NT2/D1 (cell line): ENCODE measurements at places on chromosomes 12 and 14.

DNA sequence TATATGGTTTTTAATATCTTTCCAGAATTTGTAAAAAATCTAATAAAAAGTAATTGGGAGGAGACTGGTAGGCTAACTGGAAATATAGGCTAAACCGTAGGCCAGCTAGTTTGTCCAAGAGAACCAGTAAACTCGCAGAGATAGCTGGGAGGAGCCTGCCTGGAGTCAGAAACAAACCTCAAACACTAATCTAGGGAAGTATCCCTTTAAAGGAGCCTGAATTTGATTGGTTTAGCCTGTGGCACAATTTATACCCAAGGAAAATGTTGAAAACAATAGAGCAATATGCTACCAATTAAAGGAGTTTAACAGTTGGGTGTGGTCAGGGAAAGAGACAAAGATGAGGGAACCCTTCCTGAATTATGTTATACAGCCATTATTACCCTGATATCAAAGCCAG, 109.6 kb downstream of the EML5 start:
- DNase-seq = no peak

- no peak for DNase-seq
These were observed 144.6 kb downstream of the GCH1 start for GRCh38 chr14:54758041-54758440.

GRCh38 chr12:113159937-113160336, 10.4 kb downstream of the CFAP73 start:
- DNase-seq = no peak

GRCh38 chr14:86626530-86626929, 1096.6 kb downstream of the FLRT2 start:
- DNase-seq = no peak

- no peak for DNase-seq
These were observed 123.7 kb upstream of the DHRS4 start for GRCh38 chr14:23829736-23830471.

DNA sequence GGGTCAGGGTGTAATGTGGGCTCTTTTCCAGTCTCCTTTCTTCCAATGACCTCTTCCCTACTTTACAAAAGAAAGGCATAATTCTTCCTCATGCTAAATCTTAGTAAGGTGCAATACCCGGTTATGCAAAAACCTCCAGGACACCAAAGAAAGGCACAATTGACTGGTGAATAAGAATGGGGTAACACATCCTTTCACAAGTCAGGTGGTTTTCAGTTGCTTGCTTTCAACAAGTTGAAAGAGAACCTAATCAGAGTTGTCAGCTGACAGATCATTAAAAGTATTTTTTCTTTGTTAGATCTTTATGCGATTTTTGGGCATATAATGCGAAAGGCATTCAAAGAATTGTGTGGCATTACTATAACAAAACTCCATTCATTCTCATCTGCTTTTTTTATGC, 1.3 kb upstream of the AEBP2 start:
- DNase-seq = peak; percentile 87

DNA sequence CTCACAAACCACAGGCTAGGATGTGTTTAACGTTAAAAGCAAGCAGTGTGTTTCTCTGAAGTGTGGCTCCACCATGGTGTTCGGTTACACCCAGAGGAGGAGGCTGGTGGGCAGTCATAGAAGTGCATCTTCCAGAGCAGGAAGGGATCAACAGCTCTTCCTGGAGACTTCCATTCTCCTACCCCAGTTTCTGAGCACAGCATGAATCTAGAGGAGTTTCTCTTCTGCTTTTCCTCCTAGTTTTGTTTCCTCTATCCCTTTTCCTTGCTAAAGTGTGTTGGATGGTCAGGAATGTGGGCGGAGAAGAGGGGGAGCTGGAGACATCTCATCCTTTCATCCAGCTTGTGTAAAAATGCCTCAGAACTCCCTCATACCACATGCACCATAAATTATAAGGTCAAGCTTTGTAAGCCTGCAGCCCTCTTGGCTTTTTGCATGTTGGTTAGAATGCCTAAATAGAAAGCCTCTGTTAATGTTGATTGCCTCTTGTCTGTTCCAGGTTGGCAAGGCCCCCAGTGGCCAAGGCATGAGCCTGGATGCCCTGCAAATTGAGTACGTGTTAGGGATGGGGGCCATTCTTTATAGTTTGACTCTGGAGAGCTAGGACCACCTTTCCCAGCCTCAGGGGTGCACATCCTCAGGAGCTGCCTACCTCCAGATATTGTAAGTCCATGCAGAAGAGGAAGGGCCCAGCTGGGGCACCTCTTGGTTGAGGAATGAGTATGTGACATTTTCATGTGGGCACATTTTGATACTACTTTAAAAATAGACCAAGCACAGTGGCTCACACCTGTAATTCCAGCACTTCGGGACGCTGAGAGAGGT, 4.0 kb upstream of the CKAP4 start:
- no peak for DNase-seq

DNA sequence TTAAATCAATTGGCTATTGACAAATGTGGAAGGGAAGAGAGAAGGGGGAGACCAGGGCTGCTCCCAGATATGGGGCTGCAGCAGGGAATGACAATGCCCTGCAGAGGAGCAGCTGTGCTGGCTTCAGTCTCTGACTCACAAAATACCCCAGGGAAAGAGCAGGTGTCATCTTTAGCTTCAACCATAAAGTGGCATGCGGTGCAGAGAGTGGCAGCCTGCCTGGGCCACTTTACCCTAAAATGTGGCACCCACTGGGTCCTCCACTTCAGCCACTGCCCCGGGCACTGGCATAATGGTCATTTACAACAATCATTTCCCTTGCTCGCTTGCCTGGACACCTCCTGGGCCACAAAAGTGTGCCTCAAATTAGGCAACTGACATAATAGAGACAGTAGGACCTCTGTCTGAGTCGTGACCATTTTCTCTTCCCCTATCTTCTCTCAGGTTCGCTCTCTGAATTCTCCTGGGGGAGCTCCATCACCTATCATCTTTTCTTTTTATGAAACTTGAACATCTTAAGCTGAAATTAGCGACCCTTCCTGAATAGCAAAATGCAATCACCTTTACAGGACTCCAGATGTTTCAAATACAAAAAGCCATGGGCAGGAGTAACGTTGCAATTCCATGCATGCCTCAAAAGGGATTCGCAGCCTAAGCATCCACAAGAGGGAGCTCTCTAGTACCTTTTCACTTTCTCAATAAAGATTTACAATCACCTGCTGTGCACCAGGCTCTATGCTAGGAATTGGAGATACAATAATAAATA, 179.9 kb upstream of the ATF7IP start:
- peak; percentile 89 for DNase-seq

DNA sequence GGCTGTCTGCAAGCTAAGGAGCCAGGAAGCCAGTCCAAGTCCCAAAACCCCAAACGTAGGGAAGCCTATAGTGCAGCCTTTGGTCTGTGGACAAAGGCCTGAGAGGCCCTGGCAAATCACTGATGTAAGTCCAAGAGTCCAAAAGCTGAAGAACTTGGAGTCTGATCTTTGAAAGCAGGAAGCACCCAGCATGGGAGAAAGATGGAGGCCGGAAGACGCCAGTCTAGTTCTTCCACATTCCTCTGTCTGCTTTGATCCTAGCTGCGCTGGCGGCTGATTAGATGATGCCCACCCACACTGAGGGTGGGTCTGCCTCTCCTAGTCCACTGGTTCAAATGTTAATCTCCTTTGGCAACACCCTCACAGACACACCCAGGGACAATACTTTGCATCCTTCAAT, 58.5 kb downstream of the CAPS2 start:
- DNase-seq = no peak

DNA sequence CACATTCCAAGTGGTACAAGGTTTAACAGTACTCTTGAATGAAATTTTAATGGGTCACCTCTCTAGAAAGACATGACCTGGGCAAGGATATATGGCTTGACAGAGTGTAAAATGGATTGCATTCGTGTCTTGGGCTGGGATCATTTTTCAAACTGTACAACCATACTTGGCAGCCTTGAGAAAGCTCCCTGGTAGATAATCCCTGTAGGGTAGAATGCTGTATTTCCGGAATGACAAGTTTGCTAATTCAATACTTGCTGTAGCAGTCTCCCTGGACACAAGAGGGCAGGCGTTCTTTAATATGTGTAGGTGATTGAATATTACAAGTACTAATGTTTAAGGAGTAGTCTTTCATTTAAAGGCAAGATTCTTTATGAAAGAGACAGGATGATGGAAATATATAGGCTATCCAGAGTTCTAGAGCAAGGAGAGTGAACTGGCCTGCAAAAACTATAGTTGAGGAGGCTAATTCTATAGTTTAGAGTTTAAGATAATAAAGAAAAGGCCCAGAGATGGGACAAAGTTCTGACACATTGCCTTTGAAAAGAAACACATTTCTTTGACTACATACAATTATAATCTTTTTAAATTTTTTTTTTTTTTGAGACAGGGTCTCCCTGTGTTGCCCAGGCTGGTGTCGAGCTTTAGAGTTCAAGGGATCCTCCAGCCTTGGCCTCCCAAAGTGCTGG, 53.4 kb downstream of the PLBD1 start:
- no peak for DNase-seq

GRCh38 chr12:110677206-110677911, 11.6 kb downstream of the HVCN1 start:
- no peak for DNase-seq

- DNase-seq = no peak
These were observed 8.4 kb downstream of the STYX start for GRCh38 chr14:52738409-52738808.

DNA sequence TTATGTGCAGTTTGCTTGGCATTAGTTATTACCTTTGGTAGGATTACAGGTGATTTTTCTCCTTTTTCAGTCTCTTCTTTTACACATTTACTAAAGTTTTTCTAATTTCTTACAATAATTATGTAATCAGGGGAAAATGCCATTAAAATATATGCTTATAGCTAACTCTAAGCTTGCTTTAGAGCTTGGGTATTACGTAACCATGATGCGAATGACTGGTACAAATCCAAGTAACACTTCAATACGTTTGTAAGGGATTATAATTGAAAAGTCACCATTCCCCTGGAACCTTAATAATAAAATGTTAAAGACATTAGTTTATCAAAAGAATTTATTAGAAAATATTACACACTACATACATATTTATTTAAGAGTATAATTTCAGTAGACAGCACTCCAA, 71.6 kb downstream of the SCAF11 start:
- DNase-seq = no peak

- DNase-seq = no peak
These were observed 326.7 kb downstream of the DPF3 start for GRCh38 chr14:72567226-72567625.

DNA sequence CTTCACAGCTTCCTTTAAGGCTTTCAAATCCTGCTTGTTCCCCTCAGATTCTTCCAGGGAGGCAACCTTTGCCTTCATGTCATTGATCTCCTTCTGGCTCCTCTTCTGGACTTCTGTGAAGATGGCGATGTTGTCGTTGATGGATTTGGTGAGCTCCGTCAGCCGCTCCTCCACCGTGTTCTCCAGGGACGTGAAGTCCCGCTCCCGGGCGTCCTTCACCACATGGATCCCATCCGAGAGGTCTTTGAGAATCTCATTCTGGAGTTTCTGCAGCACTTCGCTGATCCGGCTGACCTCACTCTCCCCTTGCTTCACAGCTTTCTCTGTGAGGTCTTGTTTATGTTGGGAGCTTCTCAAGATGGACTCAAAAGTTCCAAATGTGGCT, 7.9 kb downstream of the CKAP4 start:
- no peak for DNase-seq

DNA sequence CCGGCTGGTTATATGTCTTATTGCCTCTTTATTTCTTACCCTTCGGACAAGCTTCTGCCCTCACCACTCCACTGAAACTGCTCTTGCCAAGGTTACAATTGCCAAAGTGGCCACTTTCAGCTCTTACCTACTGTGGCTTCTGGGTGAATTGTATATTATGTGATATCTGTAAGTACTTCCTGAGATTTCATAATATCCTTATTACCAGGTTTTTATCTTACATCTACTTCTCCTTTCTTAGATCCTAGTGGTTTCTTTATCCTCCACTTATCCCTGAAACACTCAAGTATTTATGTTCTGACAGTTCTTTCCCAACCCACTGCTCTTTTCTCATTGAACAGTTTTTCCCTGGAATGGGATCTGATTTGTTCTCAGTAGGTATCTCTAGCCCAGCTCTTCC, 10.5 kb downstream of the CELA1 start:
- DNase-seq = no peak

DNA sequence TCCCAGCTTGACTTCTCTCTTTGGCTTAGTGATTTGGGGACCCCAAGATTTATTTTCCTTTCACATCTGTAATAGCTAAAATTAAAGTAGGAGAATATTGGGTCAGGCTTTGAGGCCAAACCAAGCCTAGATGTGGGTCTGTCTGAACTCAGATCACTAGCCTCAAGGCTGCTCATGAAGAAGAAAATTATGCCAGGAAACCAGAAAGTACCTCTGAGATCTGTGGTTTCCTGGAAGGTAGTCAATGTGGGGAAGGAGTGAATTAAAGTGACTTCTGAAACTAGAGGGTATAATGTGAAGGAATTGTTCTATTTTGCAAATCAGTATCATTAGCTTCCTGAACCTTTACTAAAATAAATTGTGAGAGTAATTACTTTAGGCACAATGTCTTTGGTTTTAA, 13.4 kb upstream of the CLEC12A start:
- no peak for DNase-seq

DNA sequence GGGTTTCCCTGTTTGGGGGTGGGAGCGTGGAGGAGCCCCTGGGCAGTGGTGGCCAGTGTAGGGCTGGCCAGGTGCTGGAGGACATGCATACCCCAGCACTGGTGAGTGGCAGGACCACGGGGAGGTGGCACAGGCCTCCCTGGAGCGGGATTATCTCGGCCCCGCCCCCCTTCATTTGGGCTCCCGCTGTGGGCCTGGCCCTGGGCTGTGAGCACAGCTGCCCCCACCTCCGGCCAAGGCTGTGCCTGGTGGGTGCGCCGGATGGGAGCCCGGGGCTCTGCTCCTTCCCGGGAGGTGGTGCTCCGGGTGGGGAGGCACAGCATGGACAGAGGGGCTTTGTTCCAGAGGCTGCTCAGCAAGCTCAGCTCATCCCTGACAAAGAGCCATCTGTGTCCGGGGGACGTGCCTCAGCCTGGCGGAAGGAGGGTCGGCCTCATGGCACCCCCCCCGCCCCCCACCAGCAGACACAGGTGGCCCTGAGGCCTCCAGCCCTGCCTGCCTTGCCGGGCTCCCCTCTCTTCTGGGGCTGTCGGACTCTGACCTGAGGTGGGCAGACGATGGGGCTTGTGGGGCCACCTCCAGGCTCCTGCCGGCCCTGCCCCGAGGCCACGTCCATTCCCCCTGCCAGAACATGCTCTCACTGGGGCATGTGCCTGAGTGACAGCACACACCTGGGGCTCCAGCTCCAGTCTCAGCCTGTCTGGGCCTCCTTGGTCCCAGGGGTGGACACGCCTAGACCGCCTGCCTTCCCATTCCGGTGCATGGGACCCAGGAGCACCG, 8.4 kb downstream of the TEDC1 start:
- no peak for DNase-seq

DNA sequence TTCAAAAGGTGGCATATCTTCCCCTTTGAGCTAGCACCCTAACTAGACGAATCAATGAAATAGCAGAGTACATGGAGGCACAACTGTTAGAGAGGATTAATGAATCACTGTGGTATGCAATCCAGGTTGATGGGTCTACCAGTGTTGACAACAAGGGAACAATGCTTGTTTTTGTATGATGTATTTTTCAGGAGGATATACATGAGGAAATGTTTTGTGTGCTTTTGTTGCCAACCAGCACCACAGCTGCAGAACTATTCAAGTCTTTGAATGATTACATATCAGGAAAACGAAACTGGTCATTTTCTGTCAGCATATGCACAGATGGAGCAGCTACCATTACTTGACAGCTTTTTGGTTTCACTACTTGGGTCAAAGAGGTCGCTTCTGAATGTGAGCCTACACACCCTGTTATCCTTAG, 142.6 kb downstream of the GPHN start:
- DNase-seq = no peak

- DNase-seq = peak; percentile 66
These were observed 236.1 kb upstream of the PLEKHG7 start for GRCh38 chr12:92466391-92467305.

GRCh38 chr14:69300601-69301221, 40.8 kb downstream of the GALNT16 start:
- no peak for DNase-seq
